ENCODE measurements at places on chromosomes 13 and 19.

GRCh38 chr13:48506092-48506701, 26.7 kb downstream of the RCBTB2 start:
- peak; percentile 91 for DNase-seq

DNA sequence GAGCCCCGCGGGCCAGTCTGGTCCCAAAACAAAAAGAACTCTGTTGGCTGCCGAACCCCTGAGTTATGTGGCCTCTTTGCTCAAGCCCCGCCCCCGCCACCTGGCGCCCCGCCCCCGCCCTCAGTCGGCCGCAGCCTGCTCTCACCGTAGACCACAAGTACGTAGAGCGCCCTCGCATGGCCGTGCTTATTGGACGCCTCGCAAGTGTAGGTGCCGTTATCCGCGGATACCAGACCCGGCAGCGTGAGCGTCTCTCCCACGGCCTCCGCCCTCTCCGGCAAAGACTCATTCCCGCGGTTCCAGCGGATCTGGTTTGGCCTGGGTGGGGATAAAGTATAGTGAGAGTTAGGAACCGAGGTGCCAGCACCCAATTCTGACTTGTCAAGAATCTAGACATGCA, 5.5 kb upstream of the ZNF428 start:
- DNase-seq: no peak

GRCh38 chr13:43776501-43777079, 10.2 kb downstream of the ENOX1 start:
- DNase-seq: no peak

DNA sequence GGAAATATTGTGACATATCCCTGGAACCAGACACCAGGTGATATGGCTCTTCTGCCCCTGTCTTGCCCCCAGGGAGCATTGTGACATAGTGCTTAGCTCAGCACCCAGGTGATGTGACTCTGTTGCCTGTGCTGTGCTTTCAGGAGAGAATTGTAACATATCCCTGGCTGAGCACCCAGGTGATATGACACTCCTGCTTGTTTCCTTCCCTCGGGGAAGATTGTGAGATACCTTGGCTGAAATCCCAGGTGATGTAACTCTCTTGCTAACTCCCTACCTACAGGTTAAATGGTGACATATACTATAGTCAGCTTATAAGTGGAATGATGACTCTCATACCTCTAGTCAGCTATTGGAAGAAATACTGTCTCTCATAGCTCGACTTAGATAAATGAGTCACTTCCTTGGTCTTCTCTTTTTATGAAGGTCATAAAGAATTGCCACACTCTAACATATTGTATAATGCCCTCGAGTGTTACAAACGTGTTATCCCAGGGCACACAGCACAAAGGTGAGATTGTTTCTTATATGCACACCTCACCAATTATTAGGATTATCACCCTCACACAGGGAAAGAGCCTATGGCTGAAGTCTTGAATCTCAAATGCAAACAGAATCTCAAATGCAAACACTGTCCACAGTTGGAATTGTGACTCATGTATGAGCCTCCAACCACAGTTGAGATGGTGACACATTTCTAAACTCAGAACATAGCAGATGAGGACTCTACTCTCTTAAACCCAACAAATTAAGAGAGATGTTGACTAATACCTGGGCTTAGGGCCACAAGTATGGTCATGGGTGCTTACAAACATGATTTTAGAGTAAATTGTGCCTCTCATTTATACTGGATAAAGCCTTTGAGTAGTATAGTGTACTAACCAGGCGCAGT, 32.7 kb upstream of the ZNF254 start:
- no peak for DNase-seq

DNA sequence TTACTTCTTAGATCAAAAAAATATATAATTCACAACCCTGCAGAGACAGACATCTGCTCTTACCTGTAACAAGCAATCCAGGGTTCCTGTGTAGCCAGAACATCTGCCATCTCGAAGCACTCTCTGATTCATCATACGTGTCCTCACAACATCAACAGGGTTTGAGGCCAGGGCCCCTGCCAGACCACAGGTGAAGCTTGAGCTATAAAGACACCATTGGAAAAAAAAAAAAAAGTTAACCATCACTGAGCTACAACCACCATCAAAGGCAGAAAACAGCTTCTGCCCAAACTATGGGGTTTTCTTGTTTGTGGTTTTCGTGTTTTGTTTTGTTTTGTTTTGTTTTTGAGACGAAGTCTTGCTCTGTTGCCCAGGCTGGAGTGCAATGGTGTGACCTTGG, 19.3 kb downstream of the SLC25A30 start:
- no peak for DNase-seq

GRCh38 chr13:71619096-71619495, 247.9 kb downstream of the DACH1 start:
- no peak for DNase-seq

All from G401 (cell line).